ENCODE measurements at places on chromosomes 12 and 14.

DNA sequence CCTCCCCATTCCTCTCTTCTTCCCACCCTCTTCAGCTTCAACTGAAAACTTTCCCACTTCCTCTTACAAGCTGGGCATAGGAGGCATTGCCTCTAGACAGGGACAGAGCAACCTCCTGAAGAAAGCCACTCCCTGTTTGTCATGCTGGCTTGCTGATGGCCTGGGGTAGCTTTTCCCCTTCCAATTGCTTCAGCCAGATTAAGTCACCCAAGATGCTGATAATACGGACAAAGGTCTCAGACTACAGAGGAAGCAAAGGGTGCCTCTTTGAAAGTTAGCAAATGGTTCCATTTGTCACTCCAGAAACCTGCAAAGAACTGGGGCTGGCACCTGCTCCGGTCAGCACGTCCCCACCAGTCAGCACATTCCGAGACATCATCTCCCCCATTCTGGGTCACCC lies 6.0 kb downstream of the KRT2 start:
- DNase-seq = no peak

- DNase-seq = no peak
These were observed 736.4 kb upstream of the LRFN5 start for GRCh38 chr14:40870252-40870651.

DNA sequence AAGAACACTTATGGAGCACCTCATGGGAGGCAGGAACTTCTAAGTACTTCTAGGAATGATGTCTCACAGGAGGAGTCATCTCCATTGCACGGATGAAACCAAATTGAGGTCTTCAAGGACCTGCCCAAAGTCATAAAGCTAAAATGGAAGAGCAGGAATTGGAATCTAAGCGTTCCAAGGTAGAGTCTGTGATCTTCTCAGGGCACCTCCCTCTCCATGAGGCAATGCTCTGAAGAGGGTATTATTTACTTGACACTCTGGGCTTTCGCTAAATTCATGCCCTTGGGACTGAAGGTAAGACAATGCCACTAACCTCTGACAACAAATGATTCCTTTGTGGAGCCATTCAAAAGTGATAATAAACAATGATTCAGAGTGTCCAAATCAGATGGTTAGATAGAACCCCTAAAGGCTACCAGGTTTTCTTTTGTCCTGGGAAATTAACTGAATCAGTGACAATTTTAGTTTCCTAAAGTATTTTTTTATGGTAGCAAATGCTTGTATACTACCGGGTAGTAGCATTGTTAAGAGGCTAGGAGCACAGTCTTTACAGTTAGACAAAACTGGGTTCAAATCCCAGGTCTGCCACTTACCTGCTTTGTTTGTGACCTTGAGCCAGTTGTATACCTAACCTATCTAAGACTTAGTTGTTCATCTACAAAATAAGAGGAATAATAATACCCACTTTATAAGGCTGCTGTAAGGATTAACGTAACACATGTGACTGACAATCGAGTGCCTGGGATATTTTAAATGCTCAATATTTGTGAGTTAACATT lies 12.3 kb downstream of the HMGA2 start:
- no peak for DNase-seq

GRCh38 chr12:108046650-108047049 lies 82.4 kb upstream of the WSCD2 start:
- DNase-seq = no peak

DNA sequence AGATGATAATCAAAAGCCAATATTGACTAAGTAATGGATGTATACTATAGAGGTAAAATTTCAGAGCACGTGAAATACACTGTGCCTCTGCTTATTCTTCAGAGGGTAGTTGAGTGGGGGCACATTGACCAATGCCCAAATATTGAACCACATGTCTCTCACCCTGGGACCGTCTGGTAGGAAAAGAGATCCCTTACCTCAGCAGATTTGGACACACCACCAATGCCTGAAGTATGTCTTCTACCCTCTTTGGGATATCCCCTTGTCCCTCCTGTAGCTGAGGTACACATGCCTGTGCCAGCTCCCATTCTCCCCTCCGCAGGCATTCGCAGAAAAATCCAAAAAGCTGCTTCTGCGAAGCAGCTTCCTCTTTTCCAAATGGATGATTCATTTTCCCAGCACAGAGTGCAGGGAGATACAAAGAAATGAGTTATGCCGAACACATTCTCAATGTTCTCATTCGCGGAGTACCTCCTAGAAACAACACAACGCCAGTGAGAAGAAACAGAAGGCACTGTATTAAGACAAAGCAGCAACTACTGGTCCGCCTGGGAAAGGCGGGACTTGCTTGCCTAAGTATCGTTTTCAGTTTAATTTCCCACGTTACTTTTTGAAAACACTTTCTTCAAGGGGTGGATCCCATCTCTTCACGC lies 691 bp downstream of the ZFYVE26 start:
- DNase-seq = no peak

GRCh38 chr12:95017482-95017881 lies 14.0 kb upstream of the NDUFA12 start:
- DNase-seq = no peak

DNA sequence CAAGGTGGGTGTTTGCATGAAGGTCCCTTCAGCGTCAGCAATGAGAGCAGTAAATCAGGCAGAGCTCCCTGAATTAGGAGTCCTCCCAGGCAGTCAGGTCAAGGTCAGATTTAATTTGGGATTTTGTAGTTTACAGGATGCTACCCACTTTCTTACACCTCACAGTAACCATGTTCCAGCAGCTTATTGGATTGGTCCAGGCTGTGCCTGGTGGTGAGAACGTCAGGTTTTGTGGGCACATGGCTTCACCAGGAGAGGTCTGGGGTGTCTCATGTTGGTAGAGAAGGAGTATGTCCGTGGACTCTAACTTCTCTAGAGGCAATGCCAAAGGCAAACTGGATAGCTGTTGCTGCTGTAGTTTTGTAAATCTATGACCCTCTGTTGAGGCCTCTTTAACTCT lies 158.3 kb downstream of the CACNA1C start:
- DNase-seq = no peak

DNA sequence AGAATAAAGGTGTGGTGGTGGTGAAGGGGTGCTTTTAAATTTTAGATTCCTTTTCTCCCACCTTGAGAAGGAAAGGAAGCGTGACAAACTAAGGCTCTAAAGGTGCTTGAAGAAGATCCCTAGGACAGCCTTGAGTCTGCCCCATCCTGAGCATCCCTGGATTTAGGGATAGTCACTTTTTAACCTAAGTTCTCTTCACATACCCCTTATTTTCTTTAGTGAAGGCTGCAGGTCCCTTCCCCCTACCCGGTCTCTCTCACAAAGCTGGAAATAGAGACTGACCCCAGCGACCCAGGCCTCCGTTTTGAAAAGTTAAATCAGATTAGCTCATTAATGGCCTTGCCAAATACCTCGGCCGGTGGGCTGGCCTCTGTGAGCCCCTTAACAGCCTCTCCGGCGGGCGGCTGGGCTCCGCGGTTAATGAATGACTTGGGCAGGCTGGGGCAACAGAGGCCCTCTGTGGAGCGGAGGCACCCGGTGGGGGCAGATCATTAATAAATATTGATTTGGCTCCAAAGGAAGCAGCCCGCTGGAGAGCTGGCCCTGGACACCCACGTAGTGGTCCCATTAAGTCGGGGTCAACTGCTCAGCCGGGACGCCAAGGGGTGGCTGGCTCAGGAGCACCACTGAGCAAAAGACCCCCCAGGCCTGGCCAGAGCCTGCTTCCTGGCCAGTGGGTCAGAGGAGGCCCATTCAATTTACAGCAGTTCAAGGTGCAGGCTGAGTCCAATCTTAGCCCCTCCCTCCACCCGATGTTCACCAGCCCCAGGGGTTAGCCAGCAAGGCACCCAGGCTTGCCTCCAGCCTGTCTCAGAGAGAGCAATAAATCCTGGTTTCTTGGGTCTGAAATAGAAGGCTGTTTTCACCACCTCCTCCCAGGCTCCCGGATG lies 31.8 kb downstream of the PAH start:
- no peak for DNase-seq

GRCh38 chr12:62834971-62835547 lies 99.9 kb downstream of the PPM1H start:
- no peak for DNase-seq

GRCh38 chr14:72253503-72253902 lies 321.3 kb downstream of the RGS6 start:
- no peak for DNase-seq

- no peak for DNase-seq
These were observed 1246.4 kb downstream of the SLC16A7 start for GRCh38 chr12:60842181-60842580.

GRCh38 chr12:63792338-63792737 lies 12.6 kb downstream of the RXYLT1 start:
- DNase-seq = no peak

GRCh38 chr12:3269594-3269993 lies 192.4 kb downstream of the TSPAN9 start:
- no peak for DNase-seq

DNA sequence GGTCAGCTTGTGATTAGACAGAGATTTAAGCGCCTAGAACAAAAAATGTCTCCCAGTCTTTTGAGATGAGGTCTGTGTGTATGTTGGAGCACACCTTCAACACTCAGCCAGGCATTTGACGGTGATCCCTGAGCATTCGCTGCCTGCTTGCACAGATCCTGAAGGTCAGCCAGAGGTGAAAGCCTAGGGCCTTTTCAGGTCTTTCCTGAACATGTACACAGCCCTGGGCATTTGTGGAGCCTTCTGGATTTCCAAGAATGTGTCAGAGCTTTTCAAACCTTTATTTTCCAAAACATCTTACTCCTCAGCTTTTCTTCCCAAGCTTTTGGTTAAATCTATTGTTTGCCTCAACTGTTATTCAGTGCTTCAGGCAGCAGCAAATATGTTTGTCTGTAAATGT lies 59.1 kb upstream of the AMN start:
- no peak for DNase-seq

- no peak for DNase-seq
These were observed 72.2 kb downstream of the ST8SIA1 start for GRCh38 chr12:22262309-22262708.

DNA sequence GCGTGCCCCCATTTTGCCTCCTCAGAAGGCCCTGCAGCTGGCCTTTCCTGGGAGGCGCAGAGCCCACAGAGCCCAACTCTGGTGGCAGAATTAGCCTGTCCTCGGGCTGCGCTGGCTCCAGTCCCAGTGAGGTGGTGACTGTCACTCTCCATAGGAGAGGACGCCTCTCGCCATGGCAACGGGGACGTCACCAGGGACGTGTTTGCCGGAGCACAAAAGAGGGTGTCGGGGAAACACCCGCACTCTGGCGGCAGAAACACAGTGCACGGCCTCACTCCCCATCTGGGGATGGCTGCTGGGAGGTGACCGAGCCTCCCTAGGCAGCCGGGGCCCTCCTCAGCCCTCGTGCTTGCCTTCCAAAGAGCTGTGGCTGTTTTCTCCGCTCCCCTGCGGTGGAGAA lies 50.2 kb upstream of the NCOR2 start:
- no peak for DNase-seq

DNA sequence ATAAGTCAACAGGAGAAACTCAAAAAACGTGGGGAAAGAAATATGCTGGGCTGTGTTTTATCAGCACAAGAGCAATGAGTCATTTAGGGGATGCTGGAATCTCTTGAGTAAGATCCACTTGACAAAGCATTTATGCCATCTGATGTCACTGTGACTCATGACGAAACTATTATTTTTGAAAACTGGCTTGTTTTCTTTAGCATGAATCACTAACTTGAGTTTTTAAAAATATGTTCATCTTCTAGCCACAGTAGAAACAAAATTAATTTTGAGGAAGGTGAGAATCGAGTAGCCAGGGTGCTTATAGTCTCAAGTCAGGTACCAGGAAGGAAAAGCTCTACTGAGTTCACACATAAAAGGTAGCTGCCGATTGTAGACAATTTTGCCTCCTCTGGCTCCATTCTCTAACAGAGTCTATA lies 456.2 kb upstream of the MGAT4C start:
- no peak for DNase-seq

GRCh38 chr12:56128670-56129205 lies 671 bp downstream of the ESYT1 start:
- DNase-seq = no peak

DNA sequence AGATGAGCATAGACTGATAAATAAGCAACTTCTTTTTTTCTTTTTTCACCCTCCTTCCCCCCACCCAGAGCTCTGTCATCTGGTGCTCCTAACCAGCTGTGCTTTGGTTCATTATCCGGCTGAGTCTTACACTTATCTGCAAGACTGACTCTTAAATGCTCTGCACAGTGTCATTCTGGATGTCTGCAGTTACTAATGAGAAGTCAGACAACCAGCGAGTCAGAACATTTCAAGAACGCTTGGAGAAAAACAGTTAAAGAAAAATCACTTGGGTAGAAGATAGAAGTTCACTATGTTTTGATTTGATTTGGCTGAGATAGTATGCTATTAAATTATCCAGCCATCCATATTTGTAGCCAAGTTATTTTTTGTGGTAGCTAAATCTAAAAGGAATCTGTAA lies 328.9 kb upstream of the PRICKLE1 start:
- no peak for DNase-seq

GRCh38 chr12:70252832-70253231 lies 9.6 kb downstream of the CNOT2 start:
- no peak for DNase-seq

GRCh38 chr12:96303653-96304052 lies 96.6 kb downstream of the CDK17 start:
- no peak for DNase-seq

DNA sequence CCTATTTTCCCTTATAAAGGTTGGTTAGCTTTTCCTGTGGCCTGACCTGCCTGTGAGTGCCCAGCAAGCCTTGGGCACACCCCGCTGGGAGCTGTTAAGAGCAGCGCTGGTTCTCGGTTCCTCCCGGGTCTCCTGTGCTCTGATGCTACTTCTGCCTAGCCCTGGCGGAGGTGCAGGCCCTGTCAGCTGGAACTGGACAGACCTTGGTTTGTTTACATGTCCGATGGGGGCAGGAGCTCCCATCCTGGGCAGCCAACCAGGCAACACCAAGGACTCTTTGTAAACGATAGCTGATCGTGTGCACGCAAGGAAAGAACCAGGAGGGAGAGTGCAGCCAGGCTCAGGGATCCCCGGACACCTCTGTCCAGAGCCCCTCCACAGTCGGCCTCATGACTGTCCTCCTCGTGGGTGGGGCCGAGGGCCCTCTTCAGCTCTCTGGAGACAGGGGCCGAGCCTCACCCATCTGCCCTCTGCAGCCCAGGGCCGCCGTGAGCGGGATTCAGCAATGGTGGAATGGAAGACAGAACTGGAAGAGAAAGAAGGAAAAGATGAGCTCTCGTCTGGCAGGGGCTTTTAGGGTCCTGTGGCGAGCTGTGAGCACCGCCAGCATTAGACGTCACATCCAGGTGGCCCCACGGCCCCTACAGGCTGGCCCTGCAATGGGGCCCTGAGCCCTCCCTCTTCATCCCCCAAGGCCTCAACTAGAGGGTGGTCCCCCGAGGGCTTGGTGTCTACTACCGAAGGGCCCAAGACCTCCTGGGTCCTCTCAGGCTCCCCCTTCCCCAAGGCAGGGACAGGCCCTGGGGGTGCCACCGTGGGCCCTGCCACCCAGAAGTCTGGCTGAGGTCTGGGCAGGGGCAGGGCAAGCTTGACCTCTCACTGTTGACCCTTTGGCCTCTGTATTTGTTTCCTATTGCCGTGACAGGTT lies 12.3 kb downstream of the TNFAIP2 start:
- DNase-seq = no peak
